CD4-positive, alpha-beta T cell (primary cell): ENCODE measurements at places on chromosomes 6 and 20. TPM values are rescaled to one million over a fixed set of nuclear protein-coding genes. Genes with fewer than 3 reads are reported as not detected.

Gene MACROD2
- not detected for total RNA-seq

Gene CD24
- not detected for total RNA-seq

Gene HSPA1L
- total RNA-seq = 1.8 TPM

Gene ATG5
- total RNA-seq = 23.2 TPM

Gene TOMM34
- total RNA-seq = 5.9 TPM

Gene OGFRL1
- total RNA-seq = 9.1 TPM

Gene PEDS1
- total RNA-seq = 21.3 TPM

Gene RBM24
- 0.39 TPM for total RNA-seq

Gene ID1
- total RNA-seq = 24.2 TPM

GRCh38 chr6:85754894-85755293 lies 112.2 kb upstream of the SYNCRIP start:
- H3K4me3 ChIP-seq = no peak overlapping the region
- no peaks in the 10 kb centered on the region for H3K4me1 ChIP-seq
- no peak for DNase-seq

DNA sequence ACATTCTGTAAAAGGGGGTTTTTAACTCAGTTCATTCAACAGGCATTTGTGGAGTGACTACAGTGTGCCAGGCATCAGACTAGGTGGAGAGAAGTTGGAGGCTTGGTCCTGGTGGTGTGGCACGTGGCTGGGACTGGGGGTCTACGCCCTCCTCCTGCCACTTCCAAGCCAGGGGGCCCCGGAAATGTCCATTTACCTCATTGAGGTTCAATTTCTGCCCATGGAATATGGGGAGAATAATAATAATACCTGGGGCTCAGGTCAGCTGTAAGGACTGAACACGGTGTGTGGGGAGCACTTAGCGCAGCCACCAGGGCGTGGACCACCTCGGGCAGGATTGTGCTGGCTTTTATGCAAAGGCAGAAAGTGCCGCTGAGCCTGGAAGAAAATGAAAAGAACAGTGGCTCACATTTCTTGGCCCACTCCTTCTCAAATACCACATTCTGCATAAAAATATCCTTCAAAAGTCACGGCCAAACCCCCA lies 229.4 kb downstream of the ANKRD60 start:
- no peak overlapping the region for H3K4me3 ChIP-seq
- no peak overlapping the region for H3K27ac ChIP-seq
- DNase-seq = no peak
- H3K27me3 ChIP-seq = peaks cover 7% of the 10 kb centered on the region

DNA sequence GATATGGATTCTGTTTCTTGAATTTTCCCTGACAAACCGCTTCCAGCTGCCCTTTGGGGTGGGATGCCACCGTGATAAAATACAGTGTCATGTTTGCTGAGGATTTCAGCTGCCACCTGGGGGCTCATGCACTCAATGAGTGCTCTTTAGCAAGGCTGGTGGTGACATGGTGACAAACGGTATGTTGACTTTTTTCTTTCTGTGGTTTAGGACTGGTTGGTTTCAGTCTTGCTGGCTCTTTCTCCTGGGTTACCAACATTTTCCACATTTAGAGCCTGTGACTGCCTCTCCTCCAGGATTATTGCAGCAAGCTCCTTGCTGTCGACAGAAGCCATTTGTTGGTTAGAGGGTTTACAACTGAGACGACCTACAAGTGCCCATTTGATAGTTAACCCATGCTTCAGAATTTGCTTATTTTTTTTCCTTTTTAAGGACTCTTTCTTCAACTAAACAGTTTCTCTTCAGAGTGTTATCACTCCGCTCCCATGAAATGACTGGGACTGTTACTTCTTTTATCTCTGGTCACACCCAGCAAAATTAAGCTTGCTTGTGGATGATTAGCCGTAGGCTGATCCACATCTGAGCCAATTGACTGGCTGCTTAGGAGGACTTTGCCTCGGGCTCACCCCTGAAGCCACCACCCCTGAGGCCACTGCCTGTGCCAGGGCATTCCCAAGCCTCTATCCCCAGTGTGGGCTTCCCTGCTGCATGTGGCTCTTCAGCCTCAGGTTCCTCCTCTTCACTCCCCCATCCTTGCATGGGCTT lies 48.4 kb upstream of the CDYL start:
- peak; percentile 15 for DNase-seq
- H3K4me3 ChIP-seq = no peak overlapping the region
- peaks cover under 1% of the 10 kb centered on the region for H3K4me1 ChIP-seq
- peaks cover 4% of the 10 kb centered on the region for H3K27me3 ChIP-seq

DNA sequence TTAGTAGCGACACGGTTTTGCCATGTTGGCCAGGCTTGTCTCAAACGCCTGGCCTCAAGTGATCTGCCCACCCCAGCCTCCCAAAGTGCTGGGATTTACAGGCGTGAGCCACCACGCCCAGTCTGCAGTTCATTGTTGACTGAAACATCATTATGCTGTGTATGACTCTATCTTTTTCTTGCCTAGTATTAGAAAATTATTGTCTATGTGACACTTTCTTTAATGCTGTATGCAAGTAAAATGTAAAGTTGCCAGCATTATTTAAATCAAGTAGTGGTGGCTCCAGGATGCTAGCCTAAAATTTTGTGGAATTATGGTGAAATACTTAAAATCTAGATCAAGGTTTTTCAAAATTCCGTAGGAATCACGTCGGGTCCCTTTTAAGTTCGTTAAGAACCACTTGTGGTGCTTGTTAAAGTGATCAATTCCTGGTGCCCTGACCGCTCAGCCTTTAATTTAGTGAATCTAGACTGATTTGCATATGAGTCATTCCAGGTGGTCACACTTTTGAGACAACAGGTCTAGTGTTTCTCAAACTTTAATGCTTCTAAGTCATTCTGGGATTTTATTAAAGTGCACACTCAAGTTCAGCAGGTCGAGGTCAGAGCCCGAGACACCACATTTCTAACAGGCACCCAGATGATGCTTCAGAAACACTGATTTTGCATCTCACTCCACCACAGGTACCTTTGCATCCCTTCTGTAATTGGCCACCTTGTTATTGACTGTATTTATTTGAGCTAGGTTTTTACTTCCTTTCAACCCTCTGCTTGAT lies 132.6 kb upstream of the MTHFD1L start:
- H3K27ac ChIP-seq = no peak overlapping the region
- no peaks in the 10 kb centered on the region for H3K36me3 ChIP-seq
- no peak for DNase-seq
- H3K4me1 ChIP-seq = no peaks in the 10 kb centered on the region
- H3K27me3 ChIP-seq = no peaks in the 10 kb centered on the region

GRCh38 chr6:62466607-62467006 lies 180.6 kb upstream of the KHDRBS2 start:
- no peaks in the 10 kb centered on the region for H3K4me1 ChIP-seq
- no peaks in the 10 kb centered on the region for H3K36me3 ChIP-seq
- no peak overlapping the region for H3K27ac ChIP-seq
- no peak overlapping the region for H3K4me3 ChIP-seq
- no peak for DNase-seq

DNA sequence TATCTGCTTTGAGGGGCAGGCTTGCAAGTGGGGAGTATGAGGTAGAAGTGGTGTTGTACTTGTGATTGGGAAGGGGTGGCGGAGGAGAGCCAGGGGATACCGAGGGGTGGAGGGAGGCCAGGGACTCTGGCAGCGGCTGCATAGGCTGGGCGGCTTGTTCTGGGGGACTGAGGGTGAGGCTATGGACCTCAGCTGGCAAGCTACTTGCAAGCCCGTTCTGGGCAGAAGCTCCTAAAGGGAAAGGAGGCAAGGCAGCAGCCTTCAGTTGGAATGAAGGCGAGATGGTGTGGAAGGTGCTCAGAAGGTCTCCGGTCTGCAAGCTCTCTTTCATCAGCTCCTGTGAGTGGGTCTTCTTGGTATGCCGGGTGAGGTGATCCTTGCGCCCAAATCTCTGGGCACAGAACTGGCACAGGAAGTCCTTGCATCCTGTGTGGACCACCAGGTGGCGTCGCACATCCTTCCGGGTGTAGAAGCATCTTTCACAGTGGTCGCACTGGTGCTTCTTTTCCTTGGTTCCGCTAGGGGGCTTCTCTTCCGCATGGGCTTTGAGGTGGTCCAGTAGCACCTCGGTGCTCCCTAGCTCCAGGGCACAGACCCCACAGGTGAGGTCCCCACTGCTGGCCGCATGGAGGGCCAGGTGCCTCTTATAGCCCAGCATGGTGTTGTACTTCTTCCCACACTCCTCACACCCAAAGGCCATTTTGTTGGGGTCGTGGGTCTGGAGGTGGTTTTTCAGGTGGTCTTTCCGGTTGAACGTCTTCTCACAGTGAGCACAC lies 66.0 kb downstream of the PLAGL1 start:
- H3K27ac ChIP-seq = no peak overlapping the region
- peaks cover 8% of the 10 kb centered on the region for H3K4me1 ChIP-seq
- peak; percentile 47 for DNase-seq
- no peaks in the 10 kb centered on the region for H3K36me3 ChIP-seq
- no peaks in the 10 kb centered on the region for H3K27me3 ChIP-seq

- no peaks in the 10 kb centered on the region for H3K4me1 ChIP-seq
- peaks cover 13% of the 10 kb centered on the region for H3K27me3 ChIP-seq
Observed at GRCh38 chr6:137013738-137014602, 30.8 kb downstream of the IL20RA start.

GRCh38 chr20:50386641-50386960 lies 123.6 kb upstream of the PTPN1 start:
- peaks cover 52% of the 10 kb centered on the region for H3K4me1 ChIP-seq
- no peaks in the 10 kb centered on the region for H3K36me3 ChIP-seq
- H3K4me3 ChIP-seq = peak overlapping the region; percentile 25
- no peaks in the 10 kb centered on the region for H3K27me3 ChIP-seq

DNA sequence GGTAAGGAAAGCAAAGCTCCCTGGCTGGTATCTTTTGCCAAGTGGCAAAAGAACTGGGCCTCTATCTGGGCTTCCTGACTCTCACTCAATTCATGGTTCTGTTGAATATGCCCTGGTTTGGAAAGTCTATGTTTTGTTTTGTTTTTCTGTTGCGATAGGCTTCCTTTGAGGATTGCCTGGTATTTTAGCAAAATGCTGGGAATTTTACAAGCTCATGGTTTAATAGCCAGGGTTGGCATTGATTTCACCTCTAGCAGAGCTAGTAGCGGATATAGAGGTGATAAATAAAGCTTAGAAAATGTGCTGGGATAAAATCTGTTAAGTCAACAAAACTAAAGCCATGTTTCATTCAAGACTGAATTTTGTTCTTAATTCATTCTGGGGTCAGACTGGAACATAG lies 109.9 kb downstream of the RNF144B start:
- no peak overlapping the region for H3K4me3 ChIP-seq
- H3K27ac ChIP-seq = no peak overlapping the region
- DNase-seq = no peak
- no peaks in the 10 kb centered on the region for H3K36me3 ChIP-seq

DNA sequence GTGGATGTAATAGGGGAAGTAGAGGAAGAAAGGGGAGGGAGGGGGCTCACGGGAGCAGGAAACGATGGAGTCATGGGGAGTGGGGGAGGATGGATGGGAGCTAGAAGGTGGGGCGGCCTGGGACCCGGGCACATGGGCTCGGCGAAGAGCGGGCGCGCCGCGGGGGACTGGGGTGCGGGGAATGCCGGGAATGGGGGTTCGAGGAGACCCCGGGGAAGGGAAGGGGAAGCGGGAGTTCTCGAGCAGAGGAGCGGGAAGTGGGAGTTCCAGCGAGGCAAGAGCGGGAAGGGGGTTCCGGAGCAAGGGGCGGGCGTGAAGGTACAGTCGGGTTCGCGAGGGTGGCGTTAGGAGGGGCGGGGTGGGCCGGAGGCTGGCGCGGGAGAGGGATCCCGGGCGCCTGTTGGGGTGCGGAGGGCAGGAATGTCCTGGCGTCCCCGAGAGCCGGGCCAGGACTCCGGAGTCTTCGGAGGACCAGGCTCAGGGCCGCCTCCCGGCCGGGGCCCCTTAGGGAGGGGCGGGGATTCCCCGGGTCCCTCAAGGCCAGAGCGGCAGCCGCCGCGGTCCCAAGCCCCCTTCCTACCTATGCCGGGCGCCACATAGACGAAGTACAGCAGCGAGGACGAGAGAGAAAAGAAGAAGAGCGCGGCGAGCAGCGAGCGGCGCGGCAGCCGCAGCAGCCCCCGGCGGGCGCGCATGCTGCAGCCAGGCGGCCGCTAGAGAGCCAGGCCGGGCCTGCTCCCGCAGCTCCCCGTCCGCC lies 504 bp downstream of the B4GALT5 start:
- H3K36me3 ChIP-seq = no peaks in the 10 kb centered on the region
- peak; percentile 11 for DNase-seq
- peak overlapping the region; percentile 40 for H3K27ac ChIP-seq
- H3K4me1 ChIP-seq = peaks cover 17% of the 10 kb centered on the region

- peak; percentile 83 for DNase-seq
- H3K27me3 ChIP-seq = no peaks in the 10 kb centered on the region
- no peak overlapping the region for H3K4me3 ChIP-seq
- peaks cover 44% of the 10 kb centered on the region for H3K4me1 ChIP-seq
Observed at GRCh38 chr6:37210313-37210968, 40.5 kb downstream of the PIM1 start.

DNA sequence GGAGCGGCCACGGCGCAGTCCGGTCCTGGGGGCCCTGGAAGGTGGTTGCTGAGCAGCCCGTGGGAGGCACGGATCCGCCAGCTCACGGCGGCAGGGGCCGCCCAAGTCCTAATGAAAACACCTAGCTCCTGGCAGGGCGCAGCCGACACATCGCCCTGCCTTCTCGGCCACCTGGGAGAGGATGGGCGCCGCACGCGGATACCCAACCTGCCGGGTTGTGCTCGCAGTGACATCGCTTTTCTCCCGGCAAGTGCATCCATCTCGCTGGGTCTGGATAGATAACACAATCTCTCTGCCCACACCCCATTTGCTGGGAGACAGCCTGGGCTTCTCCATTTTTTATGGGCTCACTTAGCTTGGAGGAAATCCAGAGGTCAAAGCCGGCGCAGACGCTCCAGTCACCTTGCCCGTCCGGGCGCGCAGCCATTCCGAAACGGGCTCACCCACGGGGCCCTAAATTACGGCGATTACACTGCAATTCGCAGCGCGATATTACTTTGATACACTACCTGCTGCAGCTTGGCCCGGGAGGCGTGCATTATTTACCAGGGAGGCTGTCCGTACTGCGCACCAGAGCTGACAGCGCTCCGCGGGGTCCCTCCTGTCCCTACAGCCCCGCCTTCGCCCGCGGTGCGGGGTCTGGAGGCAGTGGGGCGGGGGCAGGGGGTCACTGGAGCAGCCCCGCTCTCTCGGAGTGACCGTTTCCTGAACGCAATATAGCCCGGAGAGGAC lies 36.2 kb upstream of the CCDC167 start:
- H3K4me1 ChIP-seq = peaks cover 18% of the 10 kb centered on the region
- H3K27ac ChIP-seq = no peak overlapping the region
- no peaks in the 10 kb centered on the region for H3K27me3 ChIP-seq
- peaks cover 12% of the 10 kb centered on the region for H3K36me3 ChIP-seq
- H3K4me3 ChIP-seq = peak overlapping the region; percentile 51
- peak; percentile 6 for DNase-seq

DNA sequence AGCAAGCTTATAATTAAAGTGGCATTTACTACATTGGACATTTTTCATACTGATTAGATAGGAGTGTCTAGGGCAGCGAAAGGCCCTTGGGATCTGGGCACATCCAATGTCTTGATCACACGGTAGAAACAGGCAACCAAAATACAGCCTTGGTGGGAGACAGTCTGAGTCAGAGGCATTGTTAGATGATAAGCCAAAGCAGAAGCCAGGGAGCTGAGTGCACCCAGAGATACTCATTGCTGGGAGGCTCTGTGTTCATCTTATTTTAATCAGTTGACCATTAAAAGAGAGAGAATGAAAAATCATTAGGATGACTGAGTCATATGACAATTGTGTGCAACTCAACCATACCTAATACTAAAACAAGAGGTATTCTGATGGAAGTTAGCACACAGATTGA lies 109.5 kb downstream of the LCA5 start:
- no peaks in the 10 kb centered on the region for H3K4me1 ChIP-seq
- H3K27me3 ChIP-seq = no peaks in the 10 kb centered on the region
- no peak for DNase-seq

- no peaks in the 10 kb centered on the region for H3K4me1 ChIP-seq
- H3K27me3 ChIP-seq = no peaks in the 10 kb centered on the region
- no peak overlapping the region for H3K27ac ChIP-seq
- no peak overlapping the region for H3K4me3 ChIP-seq
Observed at GRCh38 chr20:60894091-60894490, 358.0 kb upstream of the CDH4 start.
